ENCODE measurements at places on chromosomes 16 and 17. TPM values are rescaled to one million over a fixed set of nuclear protein-coding genes. Genes with fewer than 3 reads are reported as not detected.

KRTAP9-8 gene
- not detected for total RNA-seq

CTRB1 gene
- not detected for total RNA-seq

CMTM2 gene
- not detected for total RNA-seq

B4GALNT2 gene
- not detected for total RNA-seq

C16orf46 gene
- not detected for total RNA-seq
